ENCODE measurements at places on chromosomes 12 and 14.
A peak's percentile ranks its signal among the peaks of the same experiment; 100 is the strongest.

- no peak for DNase-seq
Observed at GRCh38 chr12:122099280-122099749, 20.8 kb downstream of the MLXIP start.

DNA sequence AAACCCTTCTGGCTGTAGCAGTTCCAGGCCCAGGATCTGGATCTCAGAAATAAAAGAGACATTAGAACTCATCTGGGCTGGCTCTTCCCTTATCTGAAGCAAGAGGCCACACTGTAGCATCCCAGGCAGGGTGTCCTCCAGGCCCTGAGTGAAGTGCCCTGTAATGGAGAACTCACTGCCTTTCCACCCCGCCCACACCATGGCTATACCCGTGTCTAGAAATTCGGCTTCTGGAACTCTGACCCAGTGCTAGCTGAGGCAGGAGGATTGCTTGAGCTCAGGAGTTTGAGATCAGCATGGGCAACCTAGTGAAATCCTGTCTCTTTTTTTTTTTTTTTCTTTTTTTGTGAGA is 23.5 kb upstream of the PLEKHG3 start:
- DNase-seq = no peak

DNA sequence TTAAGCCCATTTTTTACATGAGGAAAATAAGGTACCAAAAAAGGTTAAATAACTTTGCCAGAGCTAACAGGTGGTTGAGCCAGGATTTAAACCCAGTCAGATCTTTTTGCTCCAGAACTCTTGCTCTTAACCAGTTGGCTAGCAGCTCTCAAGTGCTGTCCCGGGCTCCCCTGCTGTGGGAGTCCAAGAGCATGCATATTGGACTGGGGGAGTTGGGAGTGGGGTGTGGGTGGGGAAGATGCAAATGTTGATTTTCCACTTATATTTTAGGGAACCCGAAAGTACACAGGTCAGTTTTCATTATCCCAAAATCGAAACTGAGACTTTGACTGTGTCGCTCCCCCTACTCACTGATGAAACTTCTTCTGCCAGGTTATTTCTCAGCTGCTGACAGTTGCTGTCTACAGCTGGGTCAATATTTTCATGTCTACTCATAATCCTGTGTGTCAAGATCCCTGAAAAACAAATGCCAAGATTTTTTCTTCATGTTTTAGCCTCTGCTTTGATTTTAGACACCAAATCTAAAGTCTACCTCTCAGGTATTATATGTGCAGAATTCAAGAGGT is 172.3 kb upstream of the TMPO start:
- DNase-seq = no peak

- DNase-seq = no peak
Observed at GRCh38 chr12:130367003-130367402, 29.3 kb downstream of the PIWIL1 start.

- no peak for DNase-seq
Observed at GRCh38 chr12:121514184-121514742, 66.6 kb downstream of the KDM2B start.

DNA sequence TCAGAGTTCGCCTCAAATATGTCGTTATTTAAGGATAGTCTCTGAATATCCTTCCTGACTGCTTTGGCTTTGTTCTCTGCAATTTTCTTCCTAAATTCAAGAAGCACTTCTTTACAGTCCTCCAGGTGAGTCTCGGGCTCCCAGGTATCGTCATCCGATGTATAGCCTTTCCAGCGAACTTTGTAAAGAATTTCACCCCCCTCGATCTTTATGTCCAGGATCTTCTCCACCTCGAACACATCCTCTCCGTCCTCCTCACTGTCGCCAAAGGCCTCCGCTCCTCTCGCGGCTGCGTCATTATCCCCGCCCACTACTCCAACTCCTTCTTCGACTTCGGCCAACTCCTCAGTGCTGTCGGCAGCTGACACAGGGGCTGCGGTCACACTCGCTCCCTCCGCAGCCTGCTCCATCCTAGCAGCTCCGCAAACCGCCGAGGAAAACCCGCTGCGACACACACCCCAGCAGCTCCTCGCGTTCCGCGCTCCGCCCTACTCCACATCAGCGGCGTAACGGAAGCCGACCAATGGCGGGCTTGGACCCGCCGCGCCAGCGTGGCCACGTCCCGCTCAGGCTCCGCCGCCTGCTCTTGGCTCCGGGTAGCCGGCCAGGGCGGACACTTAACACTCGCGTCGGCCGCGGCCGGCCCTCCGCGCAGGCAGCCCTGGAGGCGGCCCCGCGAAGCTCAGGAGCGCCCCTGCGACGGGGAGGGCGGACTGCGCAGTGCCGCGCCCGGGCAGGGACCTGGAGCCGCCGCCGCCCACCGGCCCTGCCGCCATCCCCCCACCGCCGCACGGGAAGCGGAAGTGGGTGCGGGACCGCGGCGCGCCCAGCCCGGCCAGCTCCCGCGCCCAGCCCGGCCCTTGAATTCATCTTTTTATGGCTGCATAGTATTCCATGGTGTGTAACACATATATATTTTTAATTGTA is 4.1 kb downstream of the CD163L1 start:
- peak; percentile 84 for DNase-seq
